ENCODE measurements at places on chromosomes 16 and 17.

DNA sequence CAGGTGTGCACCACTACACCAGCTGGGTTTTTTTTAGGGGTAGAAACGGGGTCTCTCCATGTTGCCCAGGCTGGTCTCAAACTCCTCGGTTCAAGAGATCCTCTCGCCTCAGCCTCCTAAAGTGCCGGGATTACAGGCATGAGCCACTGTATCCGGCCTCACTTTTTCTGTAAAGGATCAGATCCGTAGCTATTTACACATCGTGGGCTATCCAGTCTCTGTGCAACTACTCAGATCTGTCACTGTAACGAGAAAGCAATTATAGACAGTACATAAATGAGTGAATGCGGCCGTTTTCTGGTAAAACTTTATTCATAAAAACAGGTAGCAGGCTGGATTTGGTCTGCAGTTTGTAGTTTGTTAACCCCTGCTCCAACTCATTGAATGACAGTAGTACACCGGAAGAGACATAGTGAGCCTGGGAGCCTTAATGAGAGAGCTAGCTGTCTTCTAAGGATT is 44.5 kb downstream of the VMP1 start:
- no peak for DNase-seq

GRCh38 chr17:68141050-68141449 is 105.5 kb downstream of the KPNA2 start:
- no peak for DNase-seq

DNA sequence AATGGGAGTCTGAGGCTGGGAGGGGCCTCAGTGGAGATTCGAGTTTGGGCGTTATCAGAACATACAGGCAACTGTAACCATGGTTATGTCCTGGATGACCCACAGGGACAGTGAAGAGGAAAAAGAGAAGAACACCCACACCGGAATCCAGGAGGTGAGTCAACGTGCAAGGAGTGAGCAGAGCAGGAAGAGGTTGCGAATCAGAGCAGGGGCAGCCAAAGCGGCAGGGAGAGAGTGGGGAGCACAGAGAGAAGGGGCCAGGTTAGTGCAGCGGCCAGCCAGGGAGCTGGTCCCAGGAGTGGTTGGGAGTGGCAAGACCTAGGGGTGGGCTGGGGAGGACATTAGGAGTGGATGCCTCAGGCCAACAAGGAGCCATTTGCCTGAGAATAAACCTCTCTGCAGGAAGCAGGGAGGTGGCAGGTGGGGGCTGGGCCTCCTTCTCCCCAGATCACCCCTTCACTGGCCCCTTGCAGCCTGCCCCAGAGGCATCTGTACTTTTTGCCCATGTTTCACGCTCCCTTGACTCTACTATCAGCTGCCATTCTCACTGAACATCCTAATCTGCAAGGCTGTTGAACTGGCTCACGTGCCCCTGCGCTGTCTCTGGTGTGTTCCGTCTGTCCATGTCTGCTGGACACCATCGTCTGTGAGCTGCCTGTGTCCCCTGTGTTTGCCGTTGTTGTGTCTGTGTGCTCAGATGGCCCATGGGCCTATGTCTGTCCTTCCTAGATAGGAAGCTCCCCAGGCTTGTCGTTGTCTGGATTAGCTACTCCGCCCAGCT is 5.1 kb downstream of the KRT13 start:
- DNase-seq, result no peak

DNA sequence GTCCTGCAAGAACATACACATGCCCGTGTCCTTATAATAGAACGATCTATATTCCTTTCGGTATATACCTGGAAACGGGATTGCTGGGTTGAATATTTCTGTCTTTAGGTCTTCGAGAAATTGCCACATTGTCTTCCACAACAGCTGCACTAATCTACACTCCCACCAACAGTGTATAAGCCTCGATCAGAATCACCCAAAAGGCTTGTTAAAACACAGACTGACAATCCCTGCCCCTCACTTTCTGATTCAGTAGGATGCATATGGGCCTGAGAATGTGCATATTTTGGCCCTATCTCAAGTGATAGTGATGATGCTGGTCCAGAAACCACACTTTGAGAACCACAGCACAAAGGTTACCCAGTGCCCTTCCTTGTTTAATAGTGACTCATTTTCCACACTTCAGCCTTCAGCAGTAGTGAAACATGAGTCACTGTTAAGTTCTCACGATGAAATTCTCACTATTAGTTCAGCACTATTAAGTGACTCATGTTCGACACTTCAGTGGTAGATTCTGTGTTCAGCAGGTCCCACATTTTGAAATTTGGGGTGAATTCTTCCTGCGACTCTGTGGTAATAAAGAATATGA is 215.6 kb downstream of the GRIN2A start:
- DNase-seq, result no peak

DNA sequence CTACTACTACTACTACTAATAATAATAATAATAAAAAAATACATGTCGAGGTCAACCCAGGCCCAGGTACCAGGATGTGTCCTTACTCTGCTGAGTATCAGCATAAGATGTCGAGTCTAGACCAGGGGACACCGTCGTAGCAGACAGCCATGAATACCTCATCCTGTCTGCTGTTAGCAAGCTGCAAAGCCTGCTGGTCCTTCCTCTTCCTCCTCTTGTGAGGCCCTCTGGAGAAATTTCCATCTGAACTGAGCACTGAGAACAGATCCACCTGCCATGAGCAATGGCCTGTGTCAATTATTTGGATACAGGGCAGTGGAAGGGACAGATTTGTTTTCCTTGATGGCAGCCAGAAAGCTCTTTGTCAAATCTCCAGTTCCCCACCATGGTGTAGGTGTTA is 168.5 kb downstream of the XYLT1 start:
- DNase-seq, result no peak

DNA sequence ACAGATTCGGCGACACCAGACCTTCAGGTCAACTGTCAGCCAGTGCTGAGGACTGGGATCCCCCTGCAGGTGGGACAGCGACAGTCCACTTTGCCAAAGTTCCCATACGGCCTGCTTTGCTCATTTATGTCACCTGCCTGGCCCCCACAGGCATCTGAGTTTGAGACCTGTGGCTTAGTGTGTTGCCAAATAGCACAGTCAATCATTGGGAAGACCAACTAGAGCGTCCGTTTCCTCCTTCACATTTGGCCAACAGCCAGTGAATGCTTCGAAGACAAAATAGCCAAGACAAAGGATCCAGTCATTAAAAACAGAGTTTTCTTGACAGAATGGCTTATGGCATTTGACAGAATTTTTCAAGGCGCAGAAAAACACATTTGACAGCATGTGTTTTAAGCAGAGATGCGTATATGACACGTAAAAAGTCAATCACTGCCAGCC is 113.8 kb downstream of the ABCC12 start:
- no peak for DNase-seq

DNA sequence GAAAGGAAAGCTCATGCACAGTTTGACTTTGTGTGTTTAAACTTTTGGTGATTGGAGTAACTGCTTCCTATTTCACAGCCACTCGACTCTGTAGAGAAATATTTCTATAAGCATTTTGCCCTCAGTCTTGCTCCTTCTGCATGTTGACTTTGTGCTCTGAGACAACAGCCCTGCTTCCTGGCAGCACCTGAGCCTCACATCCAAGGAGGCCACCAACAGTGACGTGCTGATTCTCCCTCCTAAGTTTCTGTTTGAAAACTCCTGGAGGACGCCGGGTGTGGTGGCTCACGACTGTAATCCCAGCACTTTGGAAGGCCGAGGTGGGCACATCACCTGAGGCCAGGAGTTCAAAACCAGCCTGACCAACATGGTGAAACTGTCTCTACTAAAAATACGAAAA is 23.9 kb upstream of the WSB1 start:
- no peak for DNase-seq

DNA sequence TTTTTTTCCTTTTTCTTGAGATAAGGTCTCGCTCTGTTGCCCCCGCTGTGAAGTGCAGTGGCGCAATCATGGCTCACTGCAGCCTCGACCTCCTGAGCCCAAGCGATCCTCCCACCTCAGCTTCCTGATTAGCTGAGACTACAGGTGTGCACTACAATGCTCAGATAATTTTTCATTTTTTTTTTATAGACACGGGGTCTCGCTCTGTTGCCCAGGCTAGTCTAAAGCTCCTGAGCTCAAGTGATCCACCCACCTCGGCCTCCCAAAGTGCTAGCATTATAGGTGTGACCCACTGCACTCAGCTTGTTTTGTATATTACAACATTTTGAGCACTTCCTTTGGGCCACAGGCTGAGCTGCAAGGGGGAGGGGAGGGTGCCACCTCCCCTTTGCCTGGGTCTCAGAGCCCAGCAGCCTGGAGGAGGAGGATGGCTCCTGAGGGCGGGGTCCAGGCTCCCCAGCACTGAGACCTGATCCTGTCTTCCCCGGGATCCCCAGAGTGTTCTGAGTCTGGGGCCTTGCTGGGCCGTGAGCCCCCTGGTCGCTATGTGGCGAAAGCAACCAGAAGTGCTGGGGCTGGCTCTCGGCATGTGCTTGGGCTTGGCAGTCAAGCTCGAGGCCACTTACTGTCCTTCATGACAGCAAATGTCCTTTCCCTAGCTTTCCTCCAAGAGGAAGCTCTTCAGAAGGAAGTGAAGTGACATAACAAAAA is 8.1 kb downstream of the DEF8 start:
- DNase-seq, result no peak

DNA sequence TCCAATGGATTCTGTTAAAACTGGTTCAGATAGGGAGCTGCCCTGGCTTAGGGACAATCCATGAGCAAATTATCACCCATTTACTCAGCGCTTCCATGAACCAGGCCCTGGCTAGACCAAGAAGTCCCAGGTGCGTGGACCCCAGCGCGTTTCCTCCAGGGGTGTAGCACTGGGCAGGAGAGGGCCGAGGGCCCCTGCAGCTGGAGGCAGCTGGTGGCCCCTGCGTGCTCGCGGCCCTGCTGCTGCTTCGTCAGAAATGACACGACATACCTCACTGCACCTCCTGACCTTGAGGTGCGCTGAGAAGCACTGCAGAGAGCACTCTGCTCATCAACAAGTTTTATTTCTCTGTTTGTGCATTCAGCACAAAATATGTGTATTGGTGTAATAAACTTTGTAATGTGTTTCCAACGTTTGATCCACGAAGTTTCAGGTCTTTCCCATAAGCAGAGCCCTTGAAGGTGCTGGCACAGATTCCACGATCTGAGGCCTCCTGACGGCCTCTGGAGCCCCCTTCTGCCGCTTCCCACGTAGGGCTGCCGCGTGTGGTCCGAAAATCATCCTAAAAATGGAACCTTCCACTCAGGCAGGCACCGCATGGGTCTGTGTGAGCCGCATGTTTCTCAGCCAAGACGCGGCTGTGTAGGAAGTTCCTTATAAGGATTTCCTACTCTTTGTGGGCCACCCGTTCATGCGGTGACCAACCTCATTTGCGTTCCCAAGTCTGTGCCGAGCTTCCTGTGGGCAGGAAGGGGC is 50.8 kb upstream of the ZCCHC14 start:
- DNase-seq, result no peak

DNA sequence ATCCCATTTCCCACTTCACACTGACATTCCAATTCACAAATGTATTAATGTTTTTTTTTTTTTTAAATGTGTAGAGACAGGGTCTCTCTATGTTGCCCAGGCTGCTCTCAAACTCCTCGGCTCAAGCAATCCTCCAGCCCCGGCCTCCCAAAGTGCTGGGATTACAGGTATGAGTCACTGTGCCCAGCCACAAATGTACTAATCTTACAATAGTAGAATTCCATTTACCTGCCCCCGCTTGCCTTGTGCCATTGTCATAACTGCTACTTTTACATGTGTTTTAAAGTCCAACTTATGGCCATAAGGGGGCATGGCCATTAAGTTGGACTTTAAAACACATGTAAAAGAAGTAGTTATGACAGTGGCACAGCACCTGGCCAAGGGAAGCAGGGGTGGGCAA is 4.6 kb downstream of the MMP28 start:
- no peak for DNase-seq

GRCh38 chr16:49602976-49603310 is 229.3 kb downstream of the C16orf78 start:
- no peak for DNase-seq

DNA sequence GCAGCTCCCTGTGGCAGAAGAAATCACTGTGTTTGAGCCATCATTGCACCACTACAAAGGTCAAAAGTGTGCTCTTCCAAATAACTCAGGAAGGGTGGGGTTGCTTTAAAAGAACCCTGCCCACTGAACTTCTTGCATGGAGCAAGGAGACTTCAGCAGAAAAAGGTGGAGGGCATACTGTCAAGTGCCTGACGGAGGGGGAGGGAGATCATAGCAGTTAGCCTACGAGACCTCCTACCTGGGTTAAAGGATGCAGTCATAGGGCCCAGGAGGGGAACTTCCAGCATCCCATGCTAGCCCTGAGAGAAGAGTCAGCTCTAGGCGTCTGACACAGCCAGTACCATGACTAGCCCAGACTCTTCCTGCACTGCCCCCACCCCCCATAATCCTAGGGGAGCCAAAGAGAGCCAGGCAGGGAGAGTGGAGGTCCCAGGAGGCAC is 45.3 kb upstream of the MSI2 start:
- DNase-seq, result no peak

DNA sequence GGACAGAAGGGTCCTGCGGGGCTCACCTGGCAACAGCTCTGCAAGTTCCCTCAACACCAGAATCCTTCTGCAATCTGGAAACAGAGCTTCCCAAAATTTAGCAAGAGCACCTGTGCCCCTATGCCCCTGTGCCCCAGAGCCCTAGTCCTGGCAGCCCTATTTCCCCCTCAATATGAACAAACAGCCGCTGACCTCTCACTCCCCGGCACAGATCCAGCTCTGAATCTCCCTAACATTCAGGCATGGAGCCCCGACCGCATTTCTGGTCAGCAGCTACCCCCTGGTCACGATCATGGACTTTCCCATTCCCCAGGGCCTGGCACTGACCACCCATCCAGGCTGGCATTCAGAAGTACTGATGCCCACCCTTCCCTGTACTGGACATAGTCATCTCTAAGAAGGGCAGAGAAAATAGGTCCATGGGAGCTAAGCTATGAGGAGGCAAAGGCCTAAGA is 110.8 kb upstream of the SMURF2 start:
- DNase-seq, result no peak

- no peak for DNase-seq
Observed at GRCh38 chr17:63488851-63489250, 12.0 kb downstream of the ACE start.

GRCh38 chr16:63361032-63361624 is 1324.9 kb upstream of the CDH8 start:
- DNase-seq, result no peak

- no peak for DNase-seq
Observed at GRCh38 chr17:69533481-69534234, 119.2 kb downstream of the MAP2K6 start.

DNA sequence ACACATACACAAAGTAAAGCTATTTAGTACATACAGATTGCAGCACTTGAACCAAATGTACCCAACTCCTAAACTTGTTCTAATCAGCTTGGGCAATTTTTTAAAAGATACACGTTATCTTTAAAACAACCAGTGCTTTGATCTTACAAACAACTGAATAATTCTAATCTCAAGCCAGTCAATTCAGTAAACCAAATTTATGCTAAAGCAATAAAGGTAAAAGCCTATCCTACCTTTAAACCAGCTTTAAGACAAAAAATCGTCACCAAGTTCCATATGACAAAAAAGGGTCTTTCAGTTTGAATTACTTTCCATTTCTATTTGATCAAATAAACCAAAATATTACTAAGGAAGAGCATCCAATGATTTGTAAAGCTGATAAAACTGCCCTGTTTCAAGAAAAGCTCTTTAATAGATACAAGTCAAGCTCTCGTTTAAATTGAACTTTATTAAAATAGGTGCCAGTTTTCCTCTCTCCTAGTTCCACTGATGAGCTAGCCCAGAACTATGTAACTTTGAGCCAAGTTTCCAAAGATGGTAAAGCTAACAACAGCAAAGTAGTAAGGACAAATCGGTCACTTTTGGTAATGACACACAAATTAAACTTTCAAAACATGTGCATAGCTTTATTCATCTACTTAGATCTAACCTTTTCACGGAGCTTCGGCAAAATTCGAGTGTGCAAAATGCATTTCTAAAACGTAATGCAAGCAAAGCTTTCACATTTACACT is 10.2 kb downstream of the CRYBA1 start:
- no peak for DNase-seq

- DNase-seq, result no peak
Observed at GRCh38 chr16:22938647-22939046, 124.7 kb downstream of the HS3ST2 start.

All from activated T-cell treated with anti-CD3 and anti-CD28 coated beads for 4 hours (primary cell).